ENCODE measurements at places on chromosomes 5 and 9.

GRCh38 chr5:97762483-97762882, 579.4 kb upstream of the RIOK2 start:
- DNase-seq, result no peak

DNA sequence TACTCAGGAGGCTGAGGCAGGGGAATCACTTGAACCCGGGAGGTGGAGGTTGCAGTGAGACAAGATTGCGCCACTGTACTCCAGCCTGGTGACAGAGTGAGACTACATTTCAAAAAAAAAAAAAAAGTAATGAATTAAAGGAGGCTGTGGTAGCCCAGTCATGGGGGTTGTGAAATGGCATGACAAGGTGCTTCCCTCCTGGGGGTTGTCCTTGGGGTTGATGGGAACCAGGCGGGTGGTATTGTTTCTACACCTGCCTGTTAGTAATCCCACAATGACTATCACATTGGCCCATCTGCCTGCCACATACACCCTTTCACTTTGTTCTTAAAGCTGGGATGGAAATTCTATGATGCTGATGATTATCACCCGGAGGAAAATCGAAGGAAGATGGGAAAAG, 5.6 kb downstream of the IDNK start:
- no peak for DNase-seq

DNA sequence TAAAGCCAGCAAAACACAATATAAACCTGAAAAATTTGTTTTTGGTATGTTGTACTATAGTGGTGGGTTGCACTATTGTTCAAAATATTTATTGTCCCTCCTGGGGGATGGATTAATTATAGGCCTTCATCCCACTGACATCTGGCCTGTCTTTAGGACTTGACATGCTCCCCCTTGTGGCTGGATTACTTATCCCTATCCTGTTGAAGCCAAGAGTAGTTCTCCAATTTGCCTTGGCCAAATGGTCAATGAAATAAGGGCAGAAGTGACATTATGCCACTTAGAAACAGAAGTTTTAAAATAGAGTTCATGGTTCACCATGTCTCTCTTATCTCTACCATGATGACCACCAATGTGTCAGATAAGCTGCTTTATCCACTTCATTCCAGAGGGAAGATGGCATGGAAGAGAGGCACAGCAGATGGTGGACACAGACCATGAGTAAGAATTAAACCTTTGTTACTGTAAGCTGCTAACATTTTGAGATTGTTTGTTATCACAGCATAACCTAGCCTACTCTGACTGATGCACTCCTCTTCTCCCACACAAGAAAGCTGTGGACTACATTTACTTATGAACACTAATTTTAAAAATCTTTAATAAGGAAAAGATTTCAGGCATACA, 29.2 kb upstream of the ARHGEF28 start:
- DNase-seq, result no peak

- DNase-seq, result no peak
Measured at GRCh38 chr5:126460977-126461376, 37.8 kb downstream of the GRAMD2B start.

DNA sequence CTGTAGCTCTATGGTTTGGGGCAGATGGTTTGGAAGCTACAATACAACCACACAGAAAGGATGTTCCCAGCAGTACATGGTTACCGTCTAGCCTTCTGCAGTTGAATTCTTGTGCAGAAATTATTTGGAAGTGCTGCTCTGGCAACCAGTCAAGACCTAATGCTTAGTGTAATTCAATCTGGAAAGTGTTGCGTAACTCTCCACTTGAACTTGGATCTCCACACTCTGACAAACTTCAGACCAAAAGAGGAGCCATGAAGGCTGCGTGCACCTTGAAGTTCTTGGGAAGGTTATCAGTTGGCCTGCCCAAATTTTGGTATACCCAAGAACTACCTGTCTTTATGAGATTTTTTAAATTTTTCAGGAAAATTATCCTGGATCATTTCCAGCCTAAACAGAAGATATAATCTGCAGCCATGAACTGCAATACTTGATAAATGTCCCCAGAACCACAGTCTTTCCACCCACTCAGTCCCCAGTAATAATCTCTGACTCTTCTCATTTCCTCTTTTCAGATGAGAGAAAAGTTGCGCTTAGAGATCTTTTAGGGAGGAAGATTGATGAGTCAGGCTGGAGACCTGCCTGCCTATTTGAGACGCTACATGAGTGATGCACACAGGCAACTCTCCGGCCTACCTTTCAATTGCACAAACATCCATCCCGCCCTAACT, 159.9 kb downstream of the FANCC start:
- DNase-seq, result no peak

- DNase-seq, result no peak
Measured at GRCh38 chr5:33480876-33481275, 40.1 kb downstream of the TARS1 start.

DNA sequence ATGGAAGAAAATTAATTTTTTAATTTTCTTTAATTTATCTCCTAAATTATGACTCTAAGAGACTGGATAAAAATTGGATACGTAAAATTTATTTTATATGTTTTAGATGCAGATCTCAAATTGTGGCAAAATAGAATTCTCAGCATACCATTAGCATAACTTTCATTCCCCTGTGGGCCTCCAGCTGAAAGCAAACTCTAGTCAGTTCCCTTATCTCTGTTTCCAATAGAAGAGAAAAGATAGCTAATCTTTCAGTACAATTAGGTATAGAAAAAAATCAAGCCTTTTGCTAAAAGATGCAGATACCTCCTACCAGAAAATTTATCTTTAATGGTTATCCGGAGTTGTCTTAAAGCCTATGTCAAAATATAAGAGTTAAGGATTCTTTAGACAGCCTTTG, 1530.6 kb downstream of the EFNA5 start:
- DNase-seq, result no peak

DNA sequence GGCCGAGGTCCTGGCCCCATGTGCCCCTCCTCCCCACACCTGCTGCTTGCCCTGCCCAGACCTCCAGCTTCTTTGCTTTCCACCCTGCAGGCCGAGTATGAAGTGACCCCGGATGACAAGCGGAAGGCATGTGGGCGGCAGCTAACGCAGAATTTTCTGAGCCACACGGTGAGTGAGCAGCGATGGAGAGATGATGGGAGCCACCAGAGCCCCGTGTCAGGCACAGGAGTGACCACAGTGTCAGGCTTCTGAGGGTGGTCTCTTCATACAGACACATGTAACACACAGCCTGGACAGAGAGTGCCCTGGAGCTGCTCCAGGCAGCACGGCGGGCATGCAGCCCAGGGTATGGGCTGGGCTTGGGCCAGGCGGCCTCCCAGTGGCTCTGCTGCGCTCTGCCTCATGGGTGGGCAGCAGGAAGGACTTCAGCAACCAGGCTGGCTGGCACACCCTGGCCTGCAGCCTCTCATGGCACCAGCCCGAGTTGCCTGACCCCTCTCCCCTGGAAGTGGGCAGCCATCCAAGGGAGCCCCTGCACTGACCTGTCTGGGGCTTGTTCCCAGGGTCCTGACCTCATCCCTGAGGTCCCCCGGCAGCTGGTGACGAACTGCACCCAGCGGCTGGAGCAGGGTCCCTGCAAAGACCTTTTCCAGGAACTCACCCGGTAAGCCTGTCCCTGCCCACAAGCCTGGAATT, 5.8 kb downstream of the GRK6 start:
- peak; percentile 50 for DNase-seq

GRCh38 chr5:178221853-178222252, 10.7 kb downstream of the PHYKPL start:
- no peak for DNase-seq

DNA sequence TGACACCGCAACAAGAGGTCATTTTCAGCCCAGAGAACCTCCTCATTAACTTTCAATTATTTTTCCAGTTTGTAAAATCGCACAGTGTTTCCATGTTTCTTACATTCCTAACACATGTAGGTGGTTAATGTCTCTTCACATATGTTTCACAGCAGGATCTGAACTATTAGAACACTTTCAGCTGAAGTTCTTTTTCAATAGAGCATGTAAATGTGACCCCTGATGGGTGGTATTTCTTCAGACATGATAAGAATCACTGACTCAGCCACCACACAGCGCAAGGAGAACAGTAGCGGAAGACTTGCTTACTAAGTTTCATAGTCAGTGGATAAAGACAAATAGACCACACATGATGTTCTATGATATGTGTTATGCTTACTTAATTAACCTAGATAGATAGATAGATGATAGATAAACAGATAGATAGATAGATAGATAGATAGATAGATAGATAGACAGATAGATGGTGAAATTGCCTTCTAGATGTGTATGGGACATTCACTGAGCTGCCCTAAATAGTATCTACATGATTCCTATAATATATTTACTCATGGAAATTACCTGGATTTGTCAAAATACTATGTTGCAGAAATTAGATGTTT, 1992.1 kb upstream of the NUDT12 start:
- DNase-seq, result no peak

Data from stimulated activated CD4-positive, alpha-beta T cell treated with anti-CD3 and anti-CD28 coated beads, TNF-alpha, amount 100 ng/mL, for 48 hours (primary cell).